Panc1 (cell line): ENCODE measurements at places on chromosomes 6 and 20.

DNA sequence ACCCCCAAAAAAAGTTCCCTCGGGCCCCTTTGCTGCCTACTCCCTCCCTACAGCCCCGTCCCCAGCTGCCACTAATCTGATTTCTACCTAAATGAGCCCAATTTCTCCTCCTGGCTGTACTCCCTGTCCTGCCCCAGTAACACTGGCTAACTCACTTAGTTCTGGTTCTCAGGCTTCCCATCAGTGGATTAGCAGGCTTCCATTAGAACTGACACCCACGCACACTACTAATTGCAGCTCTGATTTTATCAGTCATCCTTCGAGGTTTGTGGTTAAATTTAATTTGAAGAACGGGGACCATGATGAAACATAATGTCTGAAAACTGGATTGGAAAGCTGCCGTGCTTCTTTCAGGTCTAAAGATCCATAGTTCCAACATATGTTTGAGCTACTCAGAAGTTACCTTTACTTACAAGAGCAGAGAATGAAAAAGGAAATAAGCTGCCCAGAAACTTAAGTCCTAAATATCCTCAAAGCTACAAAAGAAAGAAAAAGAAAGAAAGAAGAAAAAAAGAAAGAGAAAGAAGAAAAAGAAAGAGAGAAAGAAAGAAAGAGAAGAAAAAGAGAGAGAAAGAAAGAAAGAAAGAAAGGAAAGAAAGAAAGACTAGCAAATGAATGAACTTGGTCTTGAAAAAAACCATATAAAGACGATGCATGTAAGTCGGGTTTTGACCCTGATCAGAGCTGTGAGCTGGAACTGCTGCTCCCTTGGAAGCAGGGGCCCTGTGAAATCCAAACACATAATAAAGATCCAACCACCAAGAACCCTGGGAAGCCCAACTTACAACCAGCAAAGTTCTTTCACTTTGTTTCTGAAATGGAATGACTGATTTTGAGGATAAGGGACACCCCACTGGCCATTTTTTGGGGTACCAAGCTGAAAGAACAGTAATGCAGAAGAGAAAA lies 51.7 kb downstream of the CNKSR3 start:
- H3K27ac ChIP-seq: no peak overlapping the region
- H3K36me3 ChIP-seq: no peaks in the 10 kb centered on the region
- DNase-seq: no peak
- no peaks in the 10 kb centered on the region; the same call in 1 of the 2 replicates for H3K4me1 ChIP-seq

- no peaks in the 10 kb centered on the region for H3K36me3 ChIP-seq
- H3K27ac ChIP-seq: no peak overlapping the region
- no peaks in the 10 kb centered on the region for H3K27me3 ChIP-seq
- H3K4me3 ChIP-seq: no peak overlapping the region
- DNase-seq: peak; percentile 48
These were observed 121.8 kb downstream of the SASH1 start for GRCh38 chr6:148464319-148465010.

GRCh38 chr6:167134448-167135328 lies 11.8 kb downstream of the CCR6 start:
- H3K27me3 ChIP-seq: peaks cover 5% of the 10 kb centered on the region; the same call in 1 of the 2 replicates
- H3K27ac ChIP-seq: no peak overlapping the region
- no peak for DNase-seq
- H3K4me3 ChIP-seq: no peak overlapping the region
- no peaks in the 10 kb centered on the region for H3K36me3 ChIP-seq

DNA sequence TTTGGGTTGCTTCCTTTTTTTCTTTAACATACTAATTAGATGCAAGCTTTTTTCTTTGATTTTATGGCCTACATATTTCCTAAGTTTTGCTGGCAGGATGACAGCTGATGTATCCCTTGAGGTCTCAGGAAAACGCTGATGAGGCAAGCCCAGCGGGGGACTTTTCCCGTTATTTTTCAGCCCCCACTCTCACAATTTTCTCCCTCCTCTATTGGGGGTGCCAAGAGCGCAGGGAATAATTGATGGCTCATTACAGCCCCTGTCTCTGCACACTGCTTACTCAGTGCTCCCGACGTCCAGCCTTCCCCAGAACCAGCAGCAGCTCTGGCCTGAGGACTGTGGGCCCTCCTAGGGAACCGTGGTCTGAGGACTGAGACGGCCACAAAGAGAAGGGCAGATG lies 38.6 kb upstream of the VSTM2L start:
- H3K27ac ChIP-seq: no peak overlapping the region
- DNase-seq: no peak
- no peaks in the 10 kb centered on the region; the same call in 1 of the 2 replicates for H3K36me3 ChIP-seq
- H3K4me1 ChIP-seq: no peaks in the 10 kb centered on the region
- H3K27me3 ChIP-seq: no peaks in the 10 kb centered on the region

DNA sequence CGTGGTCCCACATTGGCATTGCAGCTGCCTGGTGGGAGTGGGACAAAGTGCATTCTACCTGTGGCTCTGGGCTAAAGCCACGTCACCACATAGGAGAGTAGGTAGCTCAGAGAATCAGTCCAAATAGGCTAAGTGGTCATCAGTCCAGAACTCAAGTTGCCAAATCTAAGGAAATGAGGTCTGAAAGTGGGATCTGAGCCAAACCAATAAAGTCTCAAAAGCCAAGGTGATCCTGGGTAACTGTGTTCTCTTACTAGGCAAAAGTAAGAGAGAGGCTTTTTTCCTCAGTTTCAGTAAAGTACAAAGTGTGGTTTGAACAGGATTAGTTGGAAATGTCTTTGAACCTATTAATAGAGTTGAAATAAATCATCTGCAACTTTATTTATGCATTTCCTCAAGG lies 68.6 kb upstream of the CNKSR3 start:
- H3K4me1 ChIP-seq: no peaks in the 10 kb centered on the region

DNA sequence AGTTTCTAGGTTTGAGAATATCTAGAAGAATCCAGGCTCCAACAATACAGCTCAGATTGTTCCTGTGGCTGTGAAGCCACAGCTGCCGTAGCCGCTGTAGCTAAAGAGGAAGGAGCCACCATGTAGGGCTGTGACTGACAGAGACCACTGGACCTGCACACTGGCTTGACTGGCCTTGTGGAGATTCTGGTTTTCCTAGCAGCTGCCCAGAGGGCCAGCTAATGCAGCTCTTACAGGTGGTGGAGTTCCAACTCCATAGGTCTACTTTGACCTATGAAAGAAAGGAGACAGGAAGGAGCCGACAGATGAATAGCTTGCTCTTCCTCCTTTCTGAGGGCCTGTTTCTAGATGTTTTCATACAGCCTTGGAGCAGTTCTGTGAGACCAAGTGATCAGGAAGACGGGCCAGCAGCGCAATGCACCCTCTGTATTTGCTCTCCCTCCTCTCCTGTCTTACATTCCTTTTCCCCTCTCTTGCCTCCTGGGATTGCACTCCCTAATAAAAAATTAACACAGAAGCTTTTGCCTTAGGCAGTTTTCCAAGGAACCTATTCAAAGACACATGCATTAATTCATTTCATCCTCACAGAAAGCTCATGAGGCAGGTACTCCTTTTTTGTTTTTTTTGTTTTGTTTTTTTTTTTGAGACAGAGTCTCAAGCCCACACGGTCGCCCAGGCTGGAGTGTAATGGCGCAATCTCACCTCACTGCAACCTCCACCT lies 51.8 kb upstream of the MYB start:
- no peak overlapping the region for H3K4me3 ChIP-seq
- H3K27ac ChIP-seq: no peak overlapping the region
- H3K4me1 ChIP-seq: no peaks in the 10 kb centered on the region

- no peaks in the 10 kb centered on the region for H3K4me1 ChIP-seq
- no peak for DNase-seq
- no peaks in the 10 kb centered on the region for H3K27me3 ChIP-seq
- H3K27ac ChIP-seq: no peak overlapping the region
- H3K4me3 ChIP-seq: no peak overlapping the region
These were observed 342.1 kb downstream of the PLCB1 start for GRCh38 chr20:8474027-8474668.

DNA sequence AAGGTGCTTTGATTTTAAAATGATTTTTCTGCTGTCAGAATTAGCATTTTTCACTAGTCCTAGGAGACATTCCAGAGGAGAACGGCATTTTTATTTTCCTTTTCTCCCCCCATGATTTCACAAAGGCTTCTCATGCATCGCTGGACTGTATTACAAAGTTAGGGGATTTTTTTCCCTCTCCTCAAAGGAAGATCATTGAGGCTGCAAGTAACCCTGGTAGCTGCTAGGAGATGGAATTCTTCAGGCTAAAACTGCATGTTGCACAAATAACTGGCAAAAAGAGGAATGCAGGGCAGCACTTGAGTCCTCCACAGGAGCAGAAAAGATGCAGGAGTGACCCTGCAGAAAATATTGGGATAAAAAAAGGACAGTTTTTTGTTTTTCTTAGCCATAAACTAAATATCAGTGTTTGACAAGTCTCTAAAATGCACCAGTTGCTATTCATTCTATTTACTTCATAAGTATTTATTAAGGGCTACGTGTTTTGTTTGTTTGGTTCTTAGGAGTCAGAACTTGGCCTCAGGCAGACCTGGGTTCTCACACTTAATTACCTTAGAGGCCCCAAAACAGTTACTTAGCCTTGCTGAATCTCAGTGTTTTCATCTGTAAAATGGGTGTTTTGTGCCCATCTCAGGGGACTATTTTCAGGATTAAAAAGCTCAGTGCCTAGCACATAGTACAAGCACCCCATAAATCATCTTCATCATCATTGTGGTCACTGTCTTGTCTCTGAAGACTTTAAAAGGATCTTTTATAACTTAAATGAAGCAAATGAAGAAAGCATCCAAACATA lies 144.5 kb upstream of the ID4 start:
- H3K4me3 ChIP-seq: no peak overlapping the region
- H3K36me3 ChIP-seq: no peaks in the 10 kb centered on the region
- no peak for DNase-seq
- H3K4me1 ChIP-seq: no peaks in the 10 kb centered on the region
- H3K27me3 ChIP-seq: no peaks in the 10 kb centered on the region

GRCh38 chr6:106084989-106085691 lies 996 bp upstream of the PRDM1 start:
- no peak for DNase-seq
- H3K27me3 ChIP-seq: peaks cover 2% of the 10 kb centered on the region; the same call in 1 of the 2 replicates
- H3K4me1 ChIP-seq: peaks cover 24% of the 10 kb centered on the region
- peak overlapping the region; percentile 63 for H3K4me3 ChIP-seq
- peak overlapping the region; percentile 67 for H3K27ac ChIP-seq

- H3K4me3 ChIP-seq: no peak overlapping the region
- no peak for DNase-seq
- H3K27ac ChIP-seq: no peak overlapping the region
- peaks cover 2% of the 10 kb centered on the region for H3K27me3 ChIP-seq
- H3K4me1 ChIP-seq: no peaks in the 10 kb centered on the region
These were observed 36.9 kb upstream of the SIRT5 start for GRCh38 chr6:13537527-13537897.

DNA sequence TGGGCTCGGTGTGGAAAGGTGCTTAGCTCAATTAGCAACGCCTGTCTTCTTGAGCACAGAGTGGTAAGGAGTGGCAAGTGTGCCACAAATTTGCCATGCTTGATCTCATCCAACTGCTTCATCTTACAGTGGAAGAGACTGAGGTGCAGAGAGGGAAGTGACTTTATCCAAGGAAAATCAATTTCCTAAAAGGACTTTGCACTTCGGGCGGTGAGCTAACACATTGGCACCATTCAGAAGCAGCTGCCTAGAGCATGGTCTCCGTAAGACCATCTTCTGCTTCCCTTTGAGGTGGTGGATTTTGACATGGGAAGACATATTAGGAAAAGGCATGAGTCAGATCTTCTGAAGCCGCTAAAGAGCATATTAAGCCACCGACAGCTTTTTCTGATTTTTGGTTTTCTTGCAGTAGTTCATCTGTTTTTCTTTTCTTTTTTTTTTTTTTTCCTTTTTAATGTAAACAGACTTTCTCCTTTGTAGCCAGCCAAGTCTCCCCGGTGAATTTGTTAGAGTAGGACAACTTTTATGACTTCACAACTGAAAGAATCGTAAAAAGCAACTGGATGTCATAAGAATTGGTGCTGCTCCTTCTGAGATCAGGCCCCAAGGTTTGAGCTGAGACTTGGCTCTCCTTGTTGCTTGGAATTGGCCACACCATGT lies 273.2 kb downstream of the CDC5L start:
- H3K36me3 ChIP-seq: no peaks in the 10 kb centered on the region
- 0 out of 2 replicates have a peak, but pooled peaks cover 5% of the 10 kb centered on the region for H3K4me1 ChIP-seq
- DNase-seq: no peak
- H3K4me3 ChIP-seq: no peak overlapping the region
- no peaks in the 10 kb centered on the region for H3K27me3 ChIP-seq

- no peak overlapping the region for H3K4me3 ChIP-seq
- no peaks in the 10 kb centered on the region for H3K4me1 ChIP-seq
- no peak overlapping the region for H3K27ac ChIP-seq
These were observed 237.5 kb downstream of the MAFB start for GRCh38 chr20:40451552-40451951.

- H3K4me1 ChIP-seq: no peaks in the 10 kb centered on the region
- H3K4me3 ChIP-seq: no peak overlapping the region
- DNase-seq: no peak
- H3K36me3 ChIP-seq: no peaks in the 10 kb centered on the region
- no peak overlapping the region for H3K27ac ChIP-seq
These were observed 247.0 kb upstream of the KCNQ5 start for GRCh38 chr6:72374857-72375256.

- H3K36me3 ChIP-seq: no peaks in the 10 kb centered on the region
- peak overlapping the region; percentile 35; the same call in 1 of the 2 replicates for H3K27ac ChIP-seq
- H3K4me1 ChIP-seq: peaks cover 15% of the 10 kb centered on the region; the same call in 1 of the 2 replicates
- H3K27me3 ChIP-seq: no peaks in the 10 kb centered on the region
- no peak for DNase-seq
These were observed 90.6 kb downstream of the TIAM2 start for GRCh38 chr6:155085582-155086257.

DNA sequence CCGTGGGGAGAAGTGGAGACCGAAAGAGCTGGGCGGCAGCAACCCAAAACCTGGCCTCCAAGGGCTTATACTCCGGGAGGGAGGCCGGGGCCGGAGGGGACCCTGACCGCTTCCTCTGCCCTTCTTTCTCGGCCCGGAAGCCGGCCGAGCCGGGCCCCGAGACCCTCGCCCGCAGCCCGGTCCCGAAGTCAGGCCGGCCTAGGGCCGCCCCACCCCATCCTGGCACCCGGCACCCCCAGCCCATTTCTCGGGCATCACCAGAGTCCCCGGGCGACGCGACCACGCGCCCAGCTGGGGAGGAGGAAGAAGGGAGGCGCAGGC lies 572 bp upstream of the ZDHHC14 start:
- H3K4me3 ChIP-seq: peak overlapping the region; percentile 68
- no peak for DNase-seq
- H3K36me3 ChIP-seq: no peaks in the 10 kb centered on the region; the same call in 1 of the 2 replicates
- H3K27me3 ChIP-seq: no peaks in the 10 kb centered on the region
- peaks cover 22% of the 10 kb centered on the region for H3K4me1 ChIP-seq
- peak overlapping the region; percentile 91 for H3K27ac ChIP-seq

- no peaks in the 10 kb centered on the region for H3K27me3 ChIP-seq
- no peak overlapping the region for H3K4me3 ChIP-seq
- DNase-seq: no peak
- H3K36me3 ChIP-seq: no peaks in the 10 kb centered on the region
- peak overlapping the region; percentile 82 for H3K27ac ChIP-seq
- peaks cover 60% of the 10 kb centered on the region for H3K4me1 ChIP-seq
These were observed 79.0 kb upstream of the EEF1E1 start for GRCh38 chr6:8181160-8181881.

GRCh38 chr6:68709882-68710281 lies 74.8 kb downstream of the ADGRB3 start:
- no peak for DNase-seq
- no peak overlapping the region for H3K4me3 ChIP-seq
- no peaks in the 10 kb centered on the region for H3K27me3 ChIP-seq
- H3K36me3 ChIP-seq: no peaks in the 10 kb centered on the region
- no peaks in the 10 kb centered on the region for H3K4me1 ChIP-seq
